Aortic smooth muscle cell (primary cell): ENCODE measurements at places on chromosomes 2 and 18. TPM values are rescaled to one million over a fixed set of nuclear protein-coding genes. Genes with fewer than 3 reads are reported as not detected.

Gene APLF
- 3.6 and 4.8 TPM in 2 replicates for total RNA-seq

Gene PLGLB1
- 0.26 TPM in 1 of 2 replicates, not detected in the other for total RNA-seq

Gene LAMA3
- total RNA-seq, result 9.5 and 14.0 TPM in 2 replicates

Gene SERPINB13
- total RNA-seq, result not detected in 2 replicates

Gene CGREF1
- total RNA-seq, result 7.0 and 12.2 TPM in 2 replicates

Gene STK11IP
- 11.1 and 12.6 TPM in 2 replicates for total RNA-seq

Gene EPHA4
- 4.8 and 8.2 TPM in 2 replicates for total RNA-seq

Gene MYOM1
- 1.9 and 2.4 TPM in 2 replicates for total RNA-seq

Gene EPB41L3
- total RNA-seq, result 2.9 and 3.7 TPM in 2 replicates

Gene LYG1
- total RNA-seq, result 0.26 TPM in 1 of 2 replicates, not detected in the other

Gene RNASEH1
- total RNA-seq, result 36.1 and 45.0 TPM in 2 replicates

Gene DNAH6
- total RNA-seq, result under 0.01 and 0.13 TPM in 2 replicates

Gene LDLRAD4
- 2.4 and 3.7 TPM in 2 replicates for total RNA-seq

Gene GLI2
- 2.4 and 2.9 TPM in 2 replicates for total RNA-seq

Gene FBXO36
- total RNA-seq, result 2.4 and 2.5 TPM in 2 replicates

Gene GATA6
- 28.4 and 29.3 TPM in 2 replicates for total RNA-seq

Gene UGT1A6
- total RNA-seq, result not detected in 2 replicates

Gene MAPK4
- total RNA-seq, result under 0.01 TPM in 2 replicates

Gene SALL3
- total RNA-seq, result 0.25 and 0.53 TPM in 2 replicates

Gene GAREM2
- total RNA-seq, result 0.53 and 0.68 TPM in 2 replicates

Gene TTN
- 5.6 and 6.9 TPM in 2 replicates for total RNA-seq

Gene EVX2
- total RNA-seq, result not detected in 2 replicates

Gene CLHC1
- total RNA-seq, result 8.8 and 10.4 TPM in 2 replicates

Gene TEKT4
- total RNA-seq, result not detected in 2 replicates

Gene C2orf81
- total RNA-seq, result 0.87 and 1.1 TPM in 2 replicates

Gene KIF5C
- total RNA-seq, result 0.06 and 0.13 TPM in 2 replicates

Gene NR4A2
- total RNA-seq, result 1.1 and 9.4 TPM in 2 replicates

Gene PCARE
- not detected in 2 replicates for total RNA-seq

Gene TUBB8B
- not detected in 2 replicates for total RNA-seq

Gene ASPRV1
- total RNA-seq, result 0.31 and 0.53 TPM in 2 replicates

Gene KCNS3
- 0.66 and 1.5 TPM in 2 replicates for total RNA-seq

Gene ADD2
- under 0.01 and 0.06 TPM in 2 replicates for total RNA-seq

Gene NPPC
- 0.06 and 0.26 TPM in 2 replicates for total RNA-seq

Gene COBLL1
- 3.6 and 8.7 TPM in 2 replicates for total RNA-seq

Gene CABYR
- 1.5 and 2.7 TPM in 2 replicates for total RNA-seq
